ENCODE measurements at places on chromosomes 13 and 19. TPM values are rescaled to one million over a fixed set of nuclear protein-coding genes. Genes with fewer than 3 reads are reported as not detected.

Gene CCL25
- total RNA-seq = not detected

Gene NUP62
- total RNA-seq = 28.4 TPM

Gene KLHL1
- total RNA-seq = not detected

Gene CYP2A6
- not detected for total RNA-seq

Gene RGL3
- 0.27 TPM for total RNA-seq

Gene ZNF471
- 2.0 TPM for total RNA-seq

Gene NCR1
- total RNA-seq = not detected

Gene GET3
- 96.2 TPM for total RNA-seq

Gene KCTD12
- total RNA-seq = 114 TPM

Gene SHISA7
- not detected for total RNA-seq

Gene LHFPL6
- 26.6 TPM for total RNA-seq

Gene WDR87
- total RNA-seq = not detected

Gene KLK12
- total RNA-seq = not detected

Gene METTL21C
- total RNA-seq = not detected

Gene VSTM1
- not detected for total RNA-seq

Gene ANGPTL4
- total RNA-seq = 21.4 TPM

Gene EPSTI1
- total RNA-seq = 1.7 TPM

Gene KIR2DL3
- total RNA-seq = not detected

Gene ZNF534
- total RNA-seq = not detected

Gene DPY19L3
- 16.0 TPM for total RNA-seq

Gene ERICH6B
- total RNA-seq = not detected
